Gastroesophageal sphincter (tissue), 4 donors: ENCODE measurements at places on chromosomes 6 and 20.
A peak's percentile ranks its signal among the peaks of the same experiment; 100 is the strongest.

- ATAC-seq, result no peak
These were observed 11.9 kb upstream of the ME1 start for GRCh38 chr6:83442752-83443151.

- ATAC-seq, result peak; percentile 42
These were observed 18.5 kb downstream of the FRMD1 start for GRCh38 chr6:168060521-168060931.

DNA sequence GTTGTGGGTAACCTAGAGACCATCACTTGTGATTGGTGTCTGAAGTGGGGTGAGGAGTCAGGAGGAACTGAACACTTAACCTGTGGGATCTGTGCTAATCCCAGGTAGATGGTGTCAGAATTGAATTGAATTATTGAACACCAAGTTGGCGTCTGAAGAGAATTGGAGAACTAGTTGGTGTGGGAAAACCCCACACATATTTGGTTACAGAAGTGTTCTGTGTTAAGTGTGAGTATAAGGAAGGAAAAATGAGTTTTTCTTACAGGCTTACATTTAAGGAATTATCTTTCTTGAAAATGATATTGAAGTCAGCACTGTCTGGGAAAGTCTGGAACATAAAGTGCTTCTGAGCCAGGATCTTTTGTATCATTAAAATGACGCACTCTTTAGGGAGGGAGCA, 182.9 kb upstream of the ECI2 start:
- ATAC-seq, result no peak

- peak; percentile 20 for ATAC-seq
These were observed 44.9 kb upstream of the SUPT3H start for GRCh38 chr6:45422503-45423110.

GRCh38 chr6:125066964-125067363, 86.6 kb upstream of the TPD52L1 start:
- no peak for ATAC-seq

- no peak for ATAC-seq
These were observed 507.3 kb upstream of the ARID1B start for GRCh38 chr6:156269751-156270369.

DNA sequence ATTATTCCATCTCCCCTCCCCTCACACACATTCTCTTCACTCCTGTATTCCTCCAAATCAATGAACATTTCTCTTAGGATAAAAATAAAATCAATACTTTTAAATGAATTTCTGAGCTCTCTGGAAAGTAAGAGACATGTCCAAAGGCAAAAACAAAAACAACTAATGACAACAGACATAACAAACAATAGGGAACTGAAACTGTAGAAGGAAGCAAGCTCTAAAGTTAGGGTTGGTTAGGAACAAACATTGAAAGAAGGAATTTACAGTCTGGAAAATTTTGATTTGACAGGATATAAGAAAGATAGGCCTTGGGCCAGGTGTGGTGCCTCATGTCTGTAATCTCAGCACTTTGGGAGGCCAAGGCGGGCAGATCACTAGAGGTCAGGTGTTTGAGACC, 17.5 kb upstream of the MYCT1 start:
- no peak for ATAC-seq

DNA sequence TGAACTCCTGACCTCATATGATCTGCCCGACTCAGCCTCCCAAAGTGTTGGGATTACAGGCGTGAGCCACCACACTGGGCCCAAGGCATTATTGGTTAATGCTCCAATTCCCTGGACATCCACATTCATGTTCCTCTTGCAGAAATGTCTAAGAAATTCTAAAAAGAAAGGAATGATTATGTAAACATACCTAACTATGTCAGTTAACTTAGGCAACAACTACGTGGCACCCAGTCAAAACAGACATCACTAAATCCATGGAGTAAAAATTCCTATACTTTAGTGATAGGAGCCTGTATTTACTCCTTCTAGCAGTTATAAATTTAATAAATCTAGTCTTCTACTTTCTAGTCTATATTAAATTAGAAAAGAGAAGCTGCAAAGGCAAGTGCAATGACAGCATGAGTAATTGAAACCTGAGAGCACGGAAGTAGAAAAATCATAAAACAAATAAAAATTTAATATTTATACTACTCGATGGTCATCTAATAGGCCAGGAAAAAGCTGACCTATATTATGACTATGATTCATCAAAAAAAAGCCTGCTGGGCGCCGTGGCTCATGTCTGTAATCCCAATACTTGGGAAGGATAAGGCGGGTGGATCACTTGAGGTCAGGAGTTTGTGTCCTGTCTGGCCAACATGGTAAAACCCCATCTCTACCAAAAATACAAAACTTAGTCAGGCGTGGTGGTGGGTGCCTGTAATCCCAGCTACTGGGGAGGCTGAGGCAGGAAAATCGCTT, 4.2 kb downstream of the AHI1 start:
- ATAC-seq, result no peak

DNA sequence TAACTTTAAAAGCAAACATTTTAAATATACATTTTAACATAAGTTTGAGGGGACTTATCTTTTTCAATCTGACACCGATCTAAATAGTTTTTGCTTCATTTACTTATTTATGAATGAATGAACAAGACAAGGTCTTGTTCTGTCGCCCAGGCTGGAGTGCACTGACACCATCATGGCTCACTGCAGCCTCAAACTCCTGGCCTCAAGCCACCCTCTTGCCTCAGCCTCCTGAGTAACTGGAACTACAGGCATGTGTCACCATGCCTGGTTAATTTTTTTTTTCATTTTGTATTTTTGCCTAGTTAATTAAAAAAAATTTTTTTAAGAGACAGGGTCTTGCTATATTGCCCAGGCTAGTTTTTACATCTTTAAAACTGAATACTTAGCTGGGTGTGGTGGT, 25.4 kb downstream of the FBXO9 start:
- no peak for ATAC-seq

DNA sequence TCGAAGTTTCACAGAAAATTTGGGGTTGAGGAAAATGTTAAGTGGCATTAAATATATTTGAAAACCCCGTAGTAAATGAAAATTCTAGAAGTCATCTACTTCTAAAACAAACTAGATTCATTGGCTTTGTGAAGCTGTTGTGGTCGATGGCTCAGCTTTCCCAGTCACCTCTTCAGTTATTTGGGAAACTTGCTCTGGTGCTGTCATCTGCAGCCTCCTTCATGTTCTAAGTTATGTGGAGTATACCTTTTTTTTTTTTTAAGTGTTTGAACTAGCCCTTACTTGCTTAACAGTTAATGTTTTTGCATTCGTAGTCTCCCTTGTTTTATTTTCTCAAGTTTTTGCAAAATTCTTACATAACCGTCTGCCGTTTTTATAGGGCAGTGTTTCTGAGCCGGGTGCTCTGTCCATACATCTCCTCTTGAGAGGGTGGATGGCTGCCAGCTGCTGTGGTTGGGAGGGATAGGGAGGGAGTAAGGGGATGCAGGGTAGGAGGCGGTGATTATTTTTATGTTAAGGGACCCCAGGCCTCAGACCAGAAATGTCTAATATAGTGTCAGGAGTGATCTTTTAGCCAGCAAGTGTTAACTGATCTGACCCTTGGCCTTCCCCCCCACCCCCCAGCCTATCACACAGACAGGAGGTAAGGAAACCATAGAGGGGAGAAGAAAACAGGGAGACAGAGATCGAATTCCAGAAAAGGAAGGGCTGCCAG, 7.1 kb downstream of the RREB1 start:
- no peak for ATAC-seq

DNA sequence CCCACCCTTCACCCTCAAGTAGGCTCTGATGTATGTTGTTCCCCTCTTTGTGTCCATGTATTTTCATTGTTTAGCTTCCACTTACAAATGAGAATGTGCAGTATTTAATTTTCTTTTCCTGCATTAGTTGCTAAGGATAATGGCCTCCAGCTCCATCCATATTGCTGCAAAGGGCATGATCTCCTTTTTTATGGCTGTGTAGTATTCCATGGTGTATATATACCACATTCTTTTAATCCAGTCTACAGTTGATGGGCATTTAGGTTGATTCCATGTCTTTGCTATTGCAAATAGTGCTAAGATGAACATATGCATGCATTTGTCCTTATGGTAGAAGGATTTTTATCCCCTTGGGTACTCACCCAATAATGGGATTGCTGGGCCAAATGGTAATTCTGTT, 35.9 kb upstream of the COL9A1 start:
- no peak for ATAC-seq

DNA sequence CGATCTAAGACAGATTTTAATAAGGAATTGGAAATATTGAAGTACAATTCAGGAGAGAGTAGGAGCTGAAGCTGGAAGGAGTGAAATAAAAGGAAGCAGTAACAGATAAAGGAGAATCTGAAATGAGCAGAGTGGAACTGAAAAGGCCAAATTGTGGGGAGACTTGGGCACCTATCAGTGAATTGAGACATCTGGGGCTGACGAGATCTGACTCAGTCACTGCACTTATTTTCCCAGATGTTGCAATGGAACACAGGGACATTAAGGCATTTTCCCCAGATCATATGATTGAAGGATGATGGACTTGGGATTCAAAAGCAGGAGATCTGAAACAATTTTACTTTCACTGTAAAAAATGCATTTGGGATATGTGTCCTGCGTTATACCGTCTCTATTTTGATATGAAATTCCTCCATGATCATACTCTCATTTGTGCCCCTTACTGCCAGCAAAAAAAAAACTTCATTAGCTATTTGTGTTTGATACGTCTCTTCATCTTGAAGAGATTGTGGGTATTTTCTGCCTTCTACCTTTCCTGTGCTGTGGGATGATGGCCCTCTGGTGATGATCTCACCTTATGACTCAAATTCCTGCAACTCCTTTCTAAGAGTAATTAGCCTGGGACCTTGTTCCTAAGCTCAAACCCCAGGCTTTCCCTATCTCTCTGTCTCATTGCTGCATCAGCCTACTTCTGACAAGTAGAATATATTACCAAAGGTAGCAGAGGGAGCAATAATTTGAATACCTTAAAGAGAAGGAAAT, 278.5 kb upstream of the MAN1A1 start:
- ATAC-seq, result no peak

DNA sequence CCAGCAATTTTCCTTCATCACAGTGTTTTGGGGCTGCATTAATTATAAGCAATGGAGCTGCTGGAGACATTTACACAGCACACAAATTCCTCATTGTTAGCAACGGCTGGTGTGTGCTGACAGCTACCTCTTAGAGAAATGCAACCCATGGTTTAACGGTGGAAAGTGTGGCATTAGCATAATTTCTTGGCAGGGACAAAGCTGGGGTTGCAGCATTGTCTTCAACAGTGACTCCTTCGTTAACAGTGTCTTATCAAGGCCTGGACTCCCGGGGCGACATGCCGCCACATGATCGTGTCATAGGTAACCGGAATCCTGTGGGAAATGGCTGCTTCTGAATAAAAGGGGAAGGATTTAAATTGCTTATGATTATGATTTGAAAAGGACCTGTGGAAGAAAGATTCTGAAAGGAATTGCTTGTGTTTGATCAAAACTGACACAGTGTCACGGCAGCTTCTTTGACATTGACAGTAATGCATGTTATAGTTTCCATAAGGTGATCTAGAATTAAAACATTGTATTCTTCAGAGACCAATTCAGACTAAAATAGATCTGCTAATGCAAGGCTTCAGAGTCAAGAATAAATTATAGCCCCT, 128.0 kb downstream of the UST start:
- ATAC-seq, result no peak

GRCh38 chr6:47254906-47255305, 54.8 kb downstream of the TNFRSF21 start:
- ATAC-seq, result no peak

- no peak for ATAC-seq
These were observed 157.0 kb downstream of the MTHFD1L start for GRCh38 chr6:151022492-151022891.

- ATAC-seq, result peak; percentile 22
These were observed 299.9 kb upstream of the SUPT3H start for GRCh38 chr6:45677381-45678284.

- ATAC-seq, result no peak
These were observed 239.5 kb downstream of the SLC24A3 start for GRCh38 chr20:19451923-19452295.

- ATAC-seq, result no peak
These were observed 1164.7 kb upstream of the MAP3K7 start for GRCh38 chr6:91751526-91751925.
